ENCODE measurements at places on chromosomes 1 and 21. TPM values are rescaled to one million over a fixed set of nuclear protein-coding genes. Genes with fewer than 3 reads are reported as not detected.

The LCE1B gene
- total RNA-seq, result not detected

The PRAMEF17 gene
- not detected for total RNA-seq

The NME7 gene
- 8.5 TPM for total RNA-seq

The SPATA45 gene
- not detected for total RNA-seq

DNA sequence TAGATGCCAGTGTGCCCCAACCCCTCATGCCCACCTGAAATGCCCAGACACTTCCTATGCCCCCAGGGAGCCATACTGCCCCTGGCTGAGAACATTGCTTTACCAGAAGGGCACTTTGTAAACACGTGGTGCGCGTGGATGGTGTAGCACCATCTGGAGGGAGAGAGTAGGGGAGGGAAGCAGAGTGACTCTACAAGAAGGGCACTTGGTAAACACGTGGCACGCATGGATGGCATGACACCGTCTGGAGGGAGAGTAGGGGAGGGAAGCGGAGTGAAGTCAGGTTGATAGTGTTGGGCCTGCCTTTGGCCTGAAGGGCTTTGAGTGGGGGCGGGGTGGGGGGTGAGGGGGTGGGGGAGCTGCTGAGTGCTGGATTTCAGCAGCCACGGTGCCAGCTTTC, 324.0 kb upstream of the VAMP3 start:
- no peak for DNase-seq

DNA sequence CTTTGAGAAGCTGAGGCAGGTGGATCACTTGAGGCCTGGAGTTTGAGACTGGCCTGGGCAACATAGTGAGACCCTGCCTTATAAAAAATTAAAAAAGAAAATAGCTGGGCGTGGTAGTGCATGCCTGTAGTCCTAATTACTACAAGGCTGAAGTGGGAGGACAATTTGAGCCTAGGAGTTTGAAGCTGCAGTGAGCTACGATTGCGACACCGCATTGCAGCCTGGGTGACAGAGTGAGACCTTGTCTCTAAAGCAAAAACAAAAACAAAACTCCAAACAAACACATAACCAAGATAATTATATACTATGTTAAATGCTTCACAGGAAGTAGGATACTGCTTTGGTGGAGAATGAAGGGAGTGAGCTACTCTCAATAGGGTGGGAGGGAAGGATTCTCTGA, 5.4 kb upstream of the PAFAH2 start:
- no peak for DNase-seq

- peak; percentile 11 for DNase-seq
Measured at GRCh38 chr21:31898933-31899630, 26.3 kb downstream of the HUNK start.

GRCh38 chr1:246794828-246795671, 70.8 kb downstream of the SCCPDH start:
- DNase-seq, result no peak

- DNase-seq, result peak; percentile 30
Measured at GRCh38 chr1:92536980-92537884, 50.5 kb upstream of the GFI1 start.
